ENCODE measurements at places on chromosomes 1 and 21. TPM values are rescaled to one million over a fixed set of nuclear protein-coding genes. Genes with fewer than 3 reads are reported as not detected.
A peak's percentile ranks its signal among the peaks of the same experiment; 100 is the strongest.

Gene A3GALT2
- total RNA-seq, result not detected

Gene CFAP126
- total RNA-seq, result not detected

Gene TNN
- total RNA-seq, result not detected

Gene XCL2
- total RNA-seq, result not detected

Gene GRHL3
- total RNA-seq, result not detected

Gene SYNC
- 162 TPM for total RNA-seq

Gene PROK1
- 1.4 TPM for total RNA-seq

Gene ATAD3C
- not detected for total RNA-seq

Gene RAB7B
- 0.62 TPM for total RNA-seq

Gene PTPRC
- 10.4 TPM for total RNA-seq

Gene BACE2
- total RNA-seq, result 17.5 TPM

Gene MTARC1
- total RNA-seq, result 1.2 TPM

Gene SLC22A15
- total RNA-seq, result 0.46 TPM

Gene MSTO1
- total RNA-seq, result 2.7 TPM

Gene NOS1AP
- total RNA-seq, result 0.24 TPM

GRCh38 chr21:45724345-45724961 is 80.9 kb downstream of the PCBP3 start:
- H3K36me3 ChIP-seq, result no peaks in the 10 kb centered on the region
- H3K27ac ChIP-seq, result no peak overlapping the region
- no peaks in the 10 kb centered on the region for H3K27me3 ChIP-seq
- no peak overlapping the region for H3K4me3 ChIP-seq

GRCh38 chr1:28193701-28194161 is 17.2 kb upstream of the PTAFR start:
- H3K4me1 ChIP-seq, result no peaks in the 10 kb centered on the region
- H3K4me3 ChIP-seq, result no peak overlapping the region
- no peak overlapping the region for H3K27ac ChIP-seq
- H3K36me3 ChIP-seq, result peaks cover 7% of the 10 kb centered on the region
- DNase-seq, result no peak
- no peaks in the 10 kb centered on the region for H3K27me3 ChIP-seq

GRCh38 chr1:31717341-31717740 is 13.5 kb upstream of the COL16A1 start:
- no peak for DNase-seq
- H3K27ac ChIP-seq, result no peak overlapping the region
- no peak overlapping the region for H3K4me3 ChIP-seq
- H3K4me1 ChIP-seq, result peaks cover 22% of the 10 kb centered on the region

- H3K4me3 ChIP-seq, result no peak overlapping the region
- no peaks in the 10 kb centered on the region for H3K36me3 ChIP-seq
- no peak for DNase-seq
- no peaks in the 10 kb centered on the region for H3K27me3 ChIP-seq
Observed at GRCh38 chr1:204240233-204240632, 26.4 kb upstream of the GOLT1A start.

DNA sequence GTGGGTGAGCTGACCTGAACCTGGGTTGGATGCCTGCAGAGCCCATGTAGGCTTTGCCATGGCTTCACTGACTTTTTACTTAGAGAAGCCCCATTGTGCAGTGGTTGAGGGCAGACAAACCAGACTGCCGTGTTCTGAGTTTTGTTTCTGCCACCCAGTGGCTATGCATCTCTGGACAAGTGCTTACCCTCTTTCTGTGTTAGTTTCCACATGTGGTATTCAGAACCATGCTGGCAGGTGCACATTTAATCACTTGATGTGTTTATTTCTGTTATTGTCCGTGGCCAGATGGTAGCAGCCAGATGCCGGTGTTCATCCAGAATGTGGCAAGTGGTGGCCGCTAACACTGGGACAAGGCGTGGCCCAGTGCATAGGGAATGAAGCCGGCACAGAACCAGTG is 10.3 kb upstream of the PTPN7 start:
- H3K27ac ChIP-seq, result no peak overlapping the region
- DNase-seq, result no peak
- no peaks in the 10 kb centered on the region for H3K27me3 ChIP-seq

DNA sequence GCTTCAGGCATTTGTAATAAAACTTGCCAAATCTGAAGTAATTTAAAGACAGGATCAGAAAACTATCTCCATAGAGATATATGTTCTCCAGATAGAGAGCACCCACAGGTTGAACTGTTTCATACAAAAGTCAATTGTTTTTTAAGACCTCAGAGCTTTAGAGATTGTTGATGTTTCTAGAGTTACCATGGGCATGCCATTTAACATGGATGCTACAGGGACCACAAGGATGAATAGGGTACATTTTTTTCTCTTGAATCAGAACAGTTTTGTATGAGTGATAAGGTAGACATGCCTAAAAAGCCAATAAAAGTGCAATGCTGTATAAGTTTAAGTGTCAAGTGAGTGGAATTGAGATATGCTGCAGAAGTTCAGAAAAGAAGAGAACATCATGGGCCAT is 511.0 kb upstream of the CAMK1G start:
- no peak for DNase-seq
- no peak overlapping the region for H3K27ac ChIP-seq

DNA sequence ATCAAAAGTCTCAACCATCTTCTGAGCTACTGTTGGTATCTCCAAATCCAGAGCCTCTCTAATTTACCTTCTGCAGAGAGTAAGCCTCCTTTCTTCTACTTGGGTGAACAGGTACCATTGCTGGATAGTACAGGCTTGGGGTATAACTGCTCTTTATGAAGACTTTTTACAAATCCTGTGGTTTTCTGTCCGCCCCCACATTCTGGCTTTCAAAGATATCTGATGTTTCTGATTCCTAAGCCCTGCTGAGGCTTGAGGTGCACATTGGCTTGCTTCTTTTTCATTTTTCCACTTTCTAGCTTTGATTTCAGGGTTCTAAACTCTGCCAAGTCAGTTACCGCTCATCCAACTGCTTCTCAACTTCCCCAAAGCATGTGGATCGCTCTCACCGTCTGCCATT is 37.1 kb downstream of the TENT5C start:
- H3K27me3 ChIP-seq, result no peaks in the 10 kb centered on the region
- no peak overlapping the region for H3K27ac ChIP-seq
- DNase-seq, result no peak
- H3K4me1 ChIP-seq, result peaks cover 21% of the 10 kb centered on the region

GRCh38 chr1:201945157-201945556 is 1.2 kb downstream of the LMOD1 start:
- H3K4me3 ChIP-seq, result peak overlapping the region; percentile 74
- peak overlapping the region; percentile 83 for H3K27ac ChIP-seq
- DNase-seq, result no peak

GRCh38 chr1:224828691-224829090 is 100.8 kb upstream of the DNAH14 start:
- H3K27ac ChIP-seq, result no peak overlapping the region
- no peaks in the 10 kb centered on the region for H3K4me1 ChIP-seq
- H3K4me3 ChIP-seq, result no peak overlapping the region
- H3K36me3 ChIP-seq, result no peaks in the 10 kb centered on the region
- no peaks in the 10 kb centered on the region for H3K27me3 ChIP-seq

GRCh38 chr21:45184869-45185268 is 102.8 kb downstream of the POFUT2 start:
- H3K36me3 ChIP-seq, result peaks cover 75% of the 10 kb centered on the region
- H3K4me1 ChIP-seq, result no peaks in the 10 kb centered on the region
- no peaks in the 10 kb centered on the region for H3K27me3 ChIP-seq

- H3K36me3 ChIP-seq, result no peaks in the 10 kb centered on the region
- no peak overlapping the region for H3K27ac ChIP-seq
- H3K4me3 ChIP-seq, result no peak overlapping the region
- no peaks in the 10 kb centered on the region for H3K27me3 ChIP-seq
Observed at GRCh38 chr1:95627244-95627643, 393.2 kb downstream of the RWDD3 start.

DNA sequence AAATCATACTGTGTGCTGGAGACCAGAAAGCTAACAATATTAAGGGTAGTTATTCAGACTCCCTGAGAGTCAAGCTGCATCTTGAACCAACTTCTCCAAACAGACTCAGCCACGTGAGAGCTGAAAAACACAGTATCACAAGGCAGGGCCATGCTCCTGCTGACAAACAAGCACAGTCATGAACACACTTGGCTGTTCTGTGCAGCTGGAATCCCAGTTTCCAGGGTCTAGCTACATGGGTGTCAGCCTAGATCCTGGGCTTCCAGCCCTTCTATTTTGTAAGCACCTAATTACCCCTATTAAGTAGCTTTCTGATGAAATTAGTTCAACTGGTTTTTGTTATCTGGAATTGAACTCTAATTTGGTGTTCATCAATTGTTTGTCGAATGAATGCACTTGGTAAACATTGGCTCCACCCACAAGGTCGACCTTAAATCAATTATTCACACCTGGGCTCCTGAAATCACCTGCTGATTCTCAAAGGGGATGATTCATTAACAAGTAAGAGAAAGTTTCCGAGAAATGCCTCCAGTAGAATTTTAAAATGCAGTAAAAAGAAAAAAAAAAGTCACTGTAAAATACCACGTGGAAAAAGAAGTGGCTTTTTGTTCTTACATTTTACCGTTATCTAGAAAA is 179.3 kb downstream of the ZC3H11B start:
- H3K27me3 ChIP-seq, result no peaks in the 10 kb centered on the region
- no peaks in the 10 kb centered on the region for H3K36me3 ChIP-seq
- H3K4me3 ChIP-seq, result no peak overlapping the region

DNA sequence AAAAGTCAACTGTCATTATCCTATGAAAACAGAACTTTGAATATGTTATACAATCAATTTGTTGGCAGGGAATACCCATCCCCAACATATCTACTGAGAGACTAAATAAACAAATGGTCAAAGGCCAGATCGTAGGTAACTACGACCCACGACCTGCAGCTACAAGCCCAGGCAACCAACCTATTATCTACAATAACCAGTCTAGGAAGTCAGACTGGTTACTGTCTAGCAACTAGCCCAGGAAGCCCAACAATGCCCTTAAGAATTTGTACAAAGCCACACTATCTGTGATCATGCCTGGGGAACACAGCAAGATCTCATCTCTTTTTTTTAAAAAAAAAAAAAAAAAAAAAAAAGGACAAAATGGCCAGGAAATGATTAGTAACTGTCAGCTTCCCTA is 58.7 kb downstream of the SMYD3 start:
- H3K4me1 ChIP-seq, result peaks cover 8% of the 10 kb centered on the region
- H3K4me3 ChIP-seq, result no peak overlapping the region
- H3K36me3 ChIP-seq, result no peaks in the 10 kb centered on the region
- no peak for DNase-seq
- no peak overlapping the region for H3K27ac ChIP-seq

DNA sequence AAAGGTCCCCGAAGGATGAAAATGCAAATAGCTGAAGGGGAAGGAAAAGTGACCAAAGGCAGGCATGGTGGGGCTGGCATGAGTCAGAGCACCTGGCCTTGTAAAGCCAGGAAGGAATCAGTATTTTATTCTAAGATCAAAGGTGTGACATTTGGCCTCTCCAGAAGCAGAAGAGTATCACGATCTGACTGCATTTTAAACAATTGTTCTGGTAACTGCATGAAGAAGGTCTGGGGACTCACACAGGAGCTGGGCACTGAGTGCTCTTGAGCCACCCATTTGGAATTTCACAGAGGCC is 23.2 kb downstream of the MAB21L3 start:
- no peaks in the 10 kb centered on the region for H3K36me3 ChIP-seq
- H3K4me1 ChIP-seq, result no peaks in the 10 kb centered on the region
- no peaks in the 10 kb centered on the region for H3K27me3 ChIP-seq
- no peak for DNase-seq
- H3K4me3 ChIP-seq, result no peak overlapping the region
- no peak overlapping the region for H3K27ac ChIP-seq

- no peaks in the 10 kb centered on the region for H3K36me3 ChIP-seq
- H3K27me3 ChIP-seq, result no peaks in the 10 kb centered on the region
- H3K4me3 ChIP-seq, result no peak overlapping the region
- H3K4me1 ChIP-seq, result peaks cover 4% of the 10 kb centered on the region
Observed at GRCh38 chr1:193040011-193040410, 19.1 kb downstream of the UCHL5 start.

- no peak overlapping the region for H3K27ac ChIP-seq
- no peaks in the 10 kb centered on the region for H3K27me3 ChIP-seq
- no peaks in the 10 kb centered on the region for H3K36me3 ChIP-seq
- DNase-seq, result no peak
- no peak overlapping the region for H3K4me3 ChIP-seq
Observed at GRCh38 chr1:174764191-174764590, 235.6 kb upstream of the CACYBP start.

- H3K36me3 ChIP-seq, result no peaks in the 10 kb centered on the region
- H3K27ac ChIP-seq, result no peak overlapping the region
- DNase-seq, result no peak
- H3K4me1 ChIP-seq, result no peaks in the 10 kb centered on the region
- H3K27me3 ChIP-seq, result no peaks in the 10 kb centered on the region
Observed at GRCh38 chr1:244242446-244242845, 191.4 kb downstream of the ZBTB18 start.

GRCh38 chr1:9437961-9438430 is 101.3 kb upstream of the SLC25A33 start:
- no peak overlapping the region for H3K4me3 ChIP-seq
- H3K27ac ChIP-seq, result peak overlapping the region; percentile 61
- peaks cover 67% of the 10 kb centered on the region for H3K4me1 ChIP-seq
- no peaks in the 10 kb centered on the region for H3K27me3 ChIP-seq
- DNase-seq, result peak; percentile 78

DNA sequence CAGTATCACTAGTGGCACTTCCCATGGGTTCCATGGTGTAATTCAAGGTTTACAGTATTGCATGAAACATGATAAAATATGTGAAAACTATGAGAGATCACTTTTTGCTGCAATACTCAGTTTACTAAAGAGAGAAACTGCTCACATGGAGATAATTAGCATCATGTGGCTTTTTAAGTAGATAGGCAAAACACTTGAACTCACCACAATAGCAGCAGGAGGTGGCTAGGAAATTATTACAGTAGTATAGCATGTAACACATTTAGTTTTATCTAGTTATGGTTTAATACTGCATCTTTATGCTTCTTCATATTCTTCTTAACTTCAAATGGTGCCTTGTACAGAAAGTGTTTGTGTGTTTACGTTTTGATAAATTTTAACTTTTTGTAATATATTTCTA is 698.5 kb upstream of the BRINP3 start:
- H3K4me3 ChIP-seq, result no peak overlapping the region
- no peak for DNase-seq
- no peaks in the 10 kb centered on the region for H3K36me3 ChIP-seq
- H3K4me1 ChIP-seq, result no peaks in the 10 kb centered on the region
- no peak overlapping the region for H3K27ac ChIP-seq

DNA sequence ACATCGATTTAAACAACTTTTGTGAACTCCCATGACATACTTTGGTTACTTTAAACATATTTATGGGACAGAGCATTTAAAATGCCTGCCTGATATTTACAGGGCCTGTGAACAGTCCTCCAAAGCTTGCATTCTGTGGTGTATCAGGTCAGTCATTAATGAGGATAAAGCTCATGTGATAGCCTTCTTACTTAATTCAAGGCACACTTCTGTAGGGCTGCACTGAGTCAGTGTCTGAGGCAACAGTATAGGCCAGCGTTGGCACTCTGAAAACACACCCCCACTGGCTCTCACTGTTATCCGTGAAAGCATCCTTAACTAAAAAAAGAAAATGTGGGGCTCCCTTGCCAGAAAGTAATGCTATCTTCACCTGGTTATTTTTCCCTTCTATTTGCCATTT is 200.0 kb downstream of the NFIA start:
- no peak for DNase-seq
- H3K4me3 ChIP-seq, result no peak overlapping the region
- peak overlapping the region; percentile 30 for H3K27ac ChIP-seq

- H3K36me3 ChIP-seq, result no peaks in the 10 kb centered on the region
- DNase-seq, result no peak
Observed at GRCh38 chr1:43177691-43178090, 5.6 kb downstream of the CFAP57 start.
